ENCODE measurements at places on chromosomes 16 and 17. TPM values are rescaled to one million over a fixed set of nuclear protein-coding genes. Genes with fewer than 3 reads are reported as not detected.
A peak's percentile ranks its signal among the peaks of the same experiment; 100 is the strongest.

GRCh38 chr17:81009136-81009535 lies 17.5 kb downstream of the CHMP6 start:
- DNase-seq: no peak

DNA sequence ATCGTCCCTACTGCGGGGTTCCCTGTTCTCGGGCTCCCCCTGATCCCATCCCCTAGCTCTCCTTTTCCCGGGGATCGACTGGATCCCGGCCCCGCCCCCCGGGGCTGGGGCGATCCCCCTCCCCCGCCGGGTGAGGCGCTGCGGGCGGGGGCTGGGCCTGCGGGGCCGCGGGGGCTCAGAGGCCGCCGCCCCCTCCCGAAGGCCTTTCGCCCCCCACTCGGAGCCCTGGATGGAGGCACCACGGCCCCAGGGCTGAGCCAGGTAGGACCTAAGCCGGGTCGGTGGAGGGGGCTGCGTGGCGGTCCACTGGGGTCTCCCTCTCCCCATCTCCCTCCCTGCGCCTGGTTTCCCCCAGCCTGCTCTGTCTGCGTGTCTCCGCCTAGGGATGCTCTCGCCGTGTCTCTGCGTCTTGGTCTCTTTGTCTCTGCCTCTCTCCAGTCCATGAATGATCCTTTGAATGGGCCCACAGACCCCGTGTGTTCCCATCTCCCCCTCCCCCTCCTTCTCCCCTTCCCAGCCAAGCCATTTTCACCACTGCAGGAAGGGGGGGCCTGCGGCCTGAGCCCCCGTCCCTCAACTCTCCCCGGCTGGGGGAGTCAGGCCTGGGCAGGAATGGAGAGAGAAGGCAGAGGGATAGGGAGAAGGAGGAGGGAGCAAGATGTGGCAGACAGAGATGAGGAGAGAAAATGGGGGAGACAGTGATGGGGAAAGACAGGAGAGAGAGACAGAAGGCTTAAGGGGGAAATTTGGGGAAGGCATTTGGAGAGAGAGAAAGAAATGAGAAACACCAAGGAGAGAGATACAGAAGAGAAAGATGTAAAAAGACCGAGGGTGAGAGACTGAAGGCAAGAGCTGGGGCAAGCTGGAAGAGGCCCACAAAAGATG lies 1.7 kb upstream of the TMEM256 start:
- DNase-seq: no peak

- DNase-seq: peak; percentile 6
Observed at GRCh38 chr17:12180644-12181261, 160.1 kb downstream of the MAP2K4 start.

DNA sequence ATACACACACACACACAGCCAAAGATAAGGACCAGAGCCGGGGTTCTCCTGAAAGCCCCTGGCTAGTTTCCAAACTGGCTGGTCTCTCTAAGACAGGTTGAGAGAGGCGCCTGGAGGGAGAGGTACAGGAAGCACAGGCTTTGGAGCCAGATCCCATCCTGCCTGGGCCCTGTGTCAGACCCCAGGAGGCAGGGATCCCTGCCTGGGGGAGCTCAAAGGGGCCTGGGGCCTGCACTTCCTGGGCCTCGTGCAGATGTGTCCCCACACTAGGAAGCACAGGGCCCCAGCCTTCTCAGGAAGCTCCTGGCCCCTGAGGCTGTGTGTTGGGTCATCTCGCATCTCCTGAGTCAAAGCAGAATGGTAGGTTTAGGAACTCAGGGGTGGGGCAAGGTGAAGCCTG lies 16.0 kb downstream of the SLC5A10 start:
- no peak for DNase-seq

Gene ZNF276
- total RNA-seq: 14.8 TPM

Gene ACSF3
- 30.5 TPM for total RNA-seq

Gene TGFB1I1
- 90.6 TPM for total RNA-seq
